RCC 7860 (cell line): ENCODE measurements at places on chromosomes 16 and 17.

- DNase-seq: no peak
Measured at GRCh38 chr16:59339871-59340270, 605.8 kb upstream of the GOT2 start.

DNA sequence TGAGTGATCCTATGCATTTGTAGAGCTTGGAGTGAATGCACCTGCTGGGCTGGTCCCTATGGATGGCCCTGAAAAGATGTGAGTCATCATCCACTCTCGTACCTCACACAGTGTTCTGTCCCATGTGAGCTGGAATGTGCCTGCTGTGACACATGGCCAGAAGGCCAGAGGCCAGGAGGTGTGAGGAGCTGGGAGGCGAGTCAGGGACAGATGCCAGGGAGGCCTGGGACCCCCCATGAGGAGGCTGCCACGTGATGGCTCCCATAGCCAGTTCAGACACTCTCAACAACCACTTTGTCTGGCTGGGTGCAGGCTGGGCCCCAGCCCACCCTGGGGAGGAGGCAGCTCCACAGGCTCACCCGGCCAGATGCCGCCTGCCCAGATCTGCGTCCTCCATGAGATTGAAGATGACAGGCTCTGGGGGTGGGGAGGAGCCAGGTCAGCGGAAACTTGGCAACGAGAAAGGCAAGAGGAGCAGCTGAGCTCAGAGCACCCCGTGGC, 168.8 kb downstream of the C16orf78 start:
- no peak for DNase-seq

- peak; percentile 51 for DNase-seq
Measured at GRCh38 chr17:78253946-78254672, 22.7 kb downstream of the TMEM235 start.

DNA sequence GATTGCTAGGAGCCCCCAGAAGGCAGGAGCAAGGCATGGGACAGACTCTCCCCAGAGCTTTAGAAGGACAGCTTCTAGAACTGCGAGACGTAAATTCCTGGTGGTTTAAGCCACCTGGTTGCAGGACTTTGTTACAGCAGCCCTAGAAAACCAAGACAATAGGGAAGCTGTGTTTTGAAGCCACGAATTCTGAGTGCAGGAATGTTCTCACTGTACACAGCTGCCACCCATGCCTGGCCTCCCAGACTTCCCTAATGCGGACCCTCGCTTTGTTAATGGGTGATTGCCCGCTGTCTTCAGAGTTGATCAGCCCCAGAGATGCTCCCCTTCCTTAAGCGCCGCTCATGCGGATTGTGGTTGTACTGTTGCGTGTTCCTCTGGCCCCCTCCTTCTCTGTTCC, 177.1 kb downstream of the MSI2 start:
- DNase-seq: no peak

- peak; percentile 85 for DNase-seq
Measured at GRCh38 chr16:25109643-25110042, 1.9 kb upstream of the LCMT1 start.

- no peak for DNase-seq
Measured at GRCh38 chr17:5902181-5903140, 167.7 kb upstream of the WSCD1 start.

GRCh38 chr16:68636064-68636560, 9.0 kb upstream of the CDH3 start:
- DNase-seq: no peak

- DNase-seq: no peak
Measured at GRCh38 chr16:54282202-54282927, 4.2 kb downstream of the IRX3 start.

DNA sequence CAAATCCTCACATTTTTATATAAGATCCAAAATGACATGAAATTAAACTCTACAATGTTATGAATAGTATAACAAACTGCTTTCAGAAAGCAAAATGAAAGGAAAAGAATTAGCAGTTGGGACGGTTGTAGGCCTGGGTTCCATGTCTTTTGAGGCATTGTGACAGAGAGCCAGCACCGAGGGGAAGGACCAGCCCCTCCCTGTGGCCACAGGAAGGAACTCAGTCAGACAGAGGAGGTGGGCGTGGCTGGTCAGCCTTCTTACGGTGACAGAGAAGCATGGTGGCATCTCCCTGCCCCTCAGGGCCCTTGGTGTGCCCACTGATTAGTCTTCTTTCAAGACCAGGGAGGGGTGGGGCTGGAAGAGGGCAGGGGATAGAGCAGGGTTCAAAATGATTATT, 5.7 kb downstream of the ZNF319 start:
- peak; percentile 16 for DNase-seq

GRCh38 chr17:57956291-57957119, 1.3 kb upstream of the CUEDC1 start:
- no peak for DNase-seq

DNA sequence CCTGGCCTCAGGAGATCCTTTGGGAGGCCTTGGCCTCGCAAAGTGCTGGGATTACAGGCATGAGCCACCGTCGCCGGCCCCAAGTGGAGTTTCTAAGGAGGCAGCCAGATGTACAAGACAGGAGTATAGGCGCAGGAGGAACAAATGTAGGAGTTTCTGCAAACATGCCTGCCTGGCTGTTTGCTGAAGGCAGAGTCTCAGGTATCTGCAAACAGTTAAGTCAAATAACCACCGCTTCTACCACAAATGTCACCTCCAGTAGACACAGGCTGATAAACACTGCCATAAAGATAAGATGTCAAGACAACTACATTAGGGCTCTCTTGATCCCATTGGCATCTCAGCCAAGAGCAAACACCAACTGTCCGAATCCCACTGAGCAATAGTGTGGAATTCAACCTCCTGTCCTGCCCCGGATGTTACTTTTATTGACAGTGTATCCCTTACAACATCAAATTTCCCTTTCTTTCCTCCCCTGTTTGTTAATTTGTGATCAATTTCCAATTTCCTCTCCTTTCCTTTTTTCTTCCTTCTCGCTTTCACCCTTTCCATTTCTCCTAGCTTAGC, 5.6 kb upstream of the COG1 start:
- DNase-seq: no peak
